Progenitor cell of endocrine pancreas (in vitro differentiated cells): ENCODE measurements at places on chromosomes 7 and 10. TPM values are rescaled to one million over a fixed set of nuclear protein-coding genes. Genes with fewer than 3 reads are reported as not detected.

DNA sequence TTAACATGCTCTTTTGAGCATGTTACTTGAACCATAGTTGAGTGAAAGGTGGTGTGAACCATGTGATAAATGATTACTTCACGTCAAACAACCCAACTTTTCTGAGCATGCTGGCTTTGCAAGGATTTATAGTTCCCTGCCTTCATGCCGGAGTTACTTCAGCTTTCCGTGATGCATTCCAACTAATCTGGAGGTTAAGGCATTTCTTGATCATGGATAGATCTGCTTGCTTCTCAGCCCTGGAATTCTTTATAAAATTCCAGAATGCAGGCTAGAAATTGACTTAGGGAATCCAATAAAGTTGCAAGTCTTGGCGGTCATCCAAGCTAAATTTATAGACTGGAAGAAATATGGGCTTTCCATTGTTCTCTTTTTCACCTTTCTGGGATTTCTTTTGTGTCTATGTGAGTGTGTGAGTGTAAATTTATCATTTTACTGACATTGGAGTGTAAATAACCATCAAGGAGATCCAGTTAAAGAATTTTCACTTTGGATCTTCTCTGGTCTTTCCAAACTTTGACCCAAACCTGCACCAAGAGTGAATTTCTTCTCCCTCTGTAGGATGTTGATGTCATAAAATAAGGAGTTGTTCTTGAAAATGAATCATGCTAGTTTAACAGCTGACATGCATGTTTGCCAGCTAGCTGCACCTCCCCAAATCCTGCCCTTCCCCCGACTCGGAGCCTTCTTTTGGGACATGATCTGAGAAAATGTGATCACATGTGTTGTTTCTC is 289.0 kb downstream of the TWIST1 start:
- no peak for DNase-seq

RBP4 gene
- total RNA-seq, result 0.72 and 1.2 TPM in 2 replicates

- no peak for DNase-seq
These were observed 26.5 kb downstream of the TNRC18 start for GRCh38 chr7:5396999-5397663.

DNA sequence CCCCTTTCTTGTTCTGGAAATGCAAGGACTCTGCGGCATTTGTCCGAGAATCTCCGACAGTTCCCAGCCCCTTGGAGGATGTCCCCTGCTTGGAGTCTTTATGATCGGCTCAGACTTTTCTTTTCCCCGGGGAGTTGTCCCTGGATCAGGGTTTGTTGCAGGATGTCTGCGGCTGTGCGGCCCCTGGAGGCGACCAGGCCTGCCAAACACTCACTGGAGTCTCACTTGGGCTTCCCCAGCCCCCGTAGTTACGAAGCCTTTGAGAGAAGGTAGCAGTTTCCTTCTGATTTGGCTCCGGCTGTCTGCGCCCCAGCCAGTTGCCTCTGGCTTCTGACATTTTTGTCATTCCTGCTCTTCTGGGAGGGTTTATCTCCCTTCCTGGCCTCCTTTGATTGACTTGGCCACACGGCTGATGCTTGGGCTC is 16.1 kb downstream of the COL26A1 start:
- DNase-seq, result no peak

- DNase-seq, result no peak
These were observed 60.5 kb downstream of the SEMA3C start for GRCh38 chr7:80858141-80858903.

RAB11FIP2 gene
- 17.6 and 23.0 TPM in 2 replicates for total RNA-seq

DNA sequence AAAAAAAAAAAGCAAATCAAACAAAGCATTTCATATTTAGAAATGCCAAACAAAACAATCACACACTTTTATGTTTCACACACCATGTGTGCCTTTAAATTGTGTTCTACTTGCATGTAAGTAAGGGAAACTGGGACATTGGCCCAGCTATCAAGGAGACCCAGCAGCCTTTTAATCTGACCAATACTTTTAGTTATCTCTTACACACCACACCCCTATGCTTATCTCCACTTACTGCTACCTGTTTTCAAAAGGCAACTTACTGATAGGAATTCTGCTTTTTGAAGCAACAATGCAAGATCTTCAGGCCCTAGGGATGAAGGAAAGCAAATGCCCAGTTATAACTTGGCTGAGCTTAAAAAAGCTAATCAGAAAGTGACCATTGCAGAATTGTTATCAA is 1244.8 kb upstream of the SORCS1 start:
- no peak for DNase-seq

VWA2 gene
- total RNA-seq, result 12.1 and 12.4 TPM in 2 replicates

GBX1 gene
- total RNA-seq, result 2.0 and 2.1 TPM in 2 replicates

DNA sequence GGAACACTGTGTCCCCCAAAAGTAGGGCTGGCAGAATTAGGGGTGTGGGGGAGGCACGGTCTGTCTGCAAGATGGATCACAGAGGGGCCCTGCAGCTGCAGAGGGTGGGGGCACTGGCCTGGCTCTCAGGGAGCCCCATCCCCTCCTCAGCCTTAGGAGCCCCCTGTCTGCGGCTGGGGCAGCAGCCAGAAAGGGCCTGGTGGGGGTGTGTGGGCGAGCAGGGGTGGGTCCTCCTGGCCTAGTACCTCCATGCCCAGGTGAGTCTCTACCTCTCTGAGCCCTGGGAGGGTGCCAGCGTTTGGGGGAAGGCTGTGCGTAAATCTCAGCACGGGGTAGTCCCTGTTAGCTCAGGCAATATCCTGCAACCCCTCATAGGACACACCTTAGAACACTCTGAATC is 280.5 kb upstream of the PPP2R2D start:
- no peak for DNase-seq

DYDC1 gene
- total RNA-seq, result not detected in 2 replicates

DNA sequence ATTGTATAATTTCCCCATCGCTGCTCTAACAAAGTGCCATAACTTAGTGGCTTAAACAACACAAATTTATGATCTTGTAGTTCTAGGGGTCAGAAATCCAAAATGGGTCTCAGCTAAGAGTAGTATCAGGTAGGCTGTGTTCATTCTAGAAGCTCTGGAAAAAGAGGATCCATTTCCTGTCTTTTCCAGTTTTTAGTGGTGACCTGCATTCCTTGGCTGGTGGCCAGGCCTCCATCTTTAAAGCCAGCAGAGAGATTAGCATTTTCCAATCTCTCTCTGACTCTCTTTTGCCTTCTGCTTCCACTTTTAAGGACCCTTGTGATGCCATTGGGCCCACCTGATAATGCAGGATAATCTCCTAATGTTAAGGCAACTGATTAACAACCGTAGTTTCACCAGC is 41.0 kb upstream of the C10orf120 start:
- DNase-seq, result no peak

GRB10 gene
- total RNA-seq, result 58.4 and 62.7 TPM in 2 replicates

DNA sequence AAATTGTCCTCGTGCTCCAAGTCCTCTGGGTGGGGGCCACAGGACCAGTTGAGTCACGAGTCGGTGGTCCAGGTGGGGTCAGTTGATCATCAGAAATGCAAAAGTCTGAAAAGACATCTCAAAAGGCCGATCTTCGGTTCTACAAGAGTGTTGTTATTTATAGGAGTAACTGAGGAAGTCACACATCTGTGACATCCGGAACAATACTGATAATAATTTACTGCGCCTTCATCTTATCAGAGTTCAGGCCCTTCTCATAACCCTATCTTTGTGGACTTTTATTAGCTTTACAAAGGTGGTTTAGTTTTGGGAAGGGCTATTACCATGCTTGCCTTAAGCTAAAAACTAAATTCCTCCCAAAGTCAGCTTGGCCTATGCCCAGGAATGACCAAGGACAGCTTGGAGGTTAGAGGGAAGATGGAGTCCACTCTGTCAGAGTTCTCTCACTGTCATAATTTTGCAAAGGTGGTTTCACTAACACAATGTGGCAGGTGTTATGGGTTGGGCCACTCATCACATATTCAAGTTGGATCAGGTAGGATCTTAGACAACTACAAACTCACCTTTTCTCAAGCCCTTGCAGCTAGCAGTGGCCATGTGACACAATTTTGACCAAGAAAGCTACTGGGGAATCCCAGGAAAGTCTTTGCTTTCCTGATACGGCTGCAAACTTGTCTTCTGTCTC is 54.7 kb upstream of the CHST3 start:
- DNase-seq, result no peak

MRLN gene
- not detected in 2 replicates for total RNA-seq

ELFN1 gene
- 12.3 and 12.9 TPM in 2 replicates for total RNA-seq

DNA sequence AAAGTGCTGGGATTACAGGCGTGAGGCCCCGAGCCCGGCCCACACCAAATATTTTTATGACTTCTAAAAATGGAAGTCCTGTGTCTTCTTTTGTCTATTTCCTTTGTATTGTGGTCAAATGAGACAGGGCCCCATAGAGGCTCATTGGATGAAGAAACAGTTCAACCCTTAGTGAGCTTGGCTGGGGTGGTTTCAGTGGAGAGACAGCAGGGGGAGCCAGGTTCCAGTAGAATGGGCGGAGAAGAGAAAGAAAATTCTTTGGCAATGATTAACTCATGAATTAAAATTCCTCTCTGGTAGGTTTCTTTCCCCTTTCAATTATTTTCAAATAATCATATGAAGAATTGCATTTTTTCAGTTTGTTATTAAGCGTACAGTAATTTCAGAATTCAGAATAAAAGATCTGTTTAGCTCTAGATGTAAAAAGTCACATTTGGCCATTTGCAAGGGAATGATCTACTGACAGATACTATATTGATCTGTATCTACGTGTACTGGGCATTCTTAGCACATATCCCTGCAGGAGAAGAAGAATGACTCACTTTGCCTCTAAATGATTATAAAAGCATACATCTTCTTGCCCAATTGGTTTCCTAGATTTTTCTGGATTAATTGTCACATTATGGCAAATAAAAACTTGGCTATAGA is 43.2 kb downstream of the PNLIPRP3 start:
- DNase-seq, result no peak
